ENCODE measurements at places on chromosomes 2 and 18.

DNA sequence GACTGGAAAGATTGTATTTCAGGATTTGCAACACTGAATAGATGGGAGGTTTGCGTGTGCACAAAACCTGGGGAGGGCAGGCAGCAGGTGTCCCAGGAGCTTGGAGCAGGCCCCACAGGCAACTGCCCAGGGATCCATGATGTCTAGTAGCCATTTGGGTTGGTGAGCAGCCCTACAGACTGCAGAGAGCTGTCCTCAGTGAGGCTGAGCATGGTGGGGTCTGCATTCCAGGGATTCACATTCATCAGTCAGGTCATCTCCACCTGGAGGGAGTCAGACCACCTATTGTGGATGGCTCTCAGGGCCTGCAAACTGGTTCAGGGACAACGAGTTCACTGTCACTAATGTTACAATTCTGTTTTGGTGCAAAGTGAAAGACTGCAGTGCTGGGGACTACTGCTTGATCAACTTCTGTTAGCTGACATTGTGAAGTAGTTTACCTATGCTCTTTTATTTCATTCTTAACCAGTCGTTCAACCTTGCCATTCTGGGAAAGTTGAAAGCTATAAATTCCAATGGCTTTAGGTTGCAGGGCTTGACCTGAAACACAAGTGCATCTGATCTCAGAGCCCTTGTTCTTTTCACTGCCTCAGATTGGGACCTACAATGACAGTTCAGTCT lies 222.6 kb downstream of the ZNF407 start:
- no peak for DNase-seq

DNA sequence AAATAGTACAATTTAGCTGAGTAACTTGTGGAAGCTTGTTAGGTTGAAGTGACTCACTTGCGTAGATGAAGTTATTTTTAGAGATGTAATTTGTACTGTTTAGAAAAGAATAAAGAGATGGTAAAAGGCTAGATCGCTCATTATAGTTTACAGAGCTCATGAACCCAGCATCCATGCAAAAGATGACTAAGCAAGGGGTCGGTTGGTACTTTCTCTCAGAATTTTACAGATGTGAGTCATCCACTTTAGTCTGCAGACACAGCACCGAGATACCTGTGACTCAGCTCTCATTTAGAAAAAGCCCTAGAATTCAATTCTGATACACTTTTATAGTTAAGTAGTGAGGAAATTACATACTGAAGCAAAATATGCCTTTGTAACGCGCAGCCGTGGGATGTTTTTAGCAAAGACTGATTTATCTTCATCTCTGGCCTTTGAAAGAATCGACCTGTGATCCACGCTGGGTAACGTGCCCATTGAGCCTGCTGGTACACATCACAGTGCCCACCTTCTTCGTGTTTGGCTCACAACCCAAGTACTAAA lies 116.5 kb upstream of the FOSL2 start:
- peak; percentile 11 for DNase-seq

GRCh38 chr2:62724106-62724505 lies 18.6 kb downstream of the EHBP1 start:
- DNase-seq = no peak

DNA sequence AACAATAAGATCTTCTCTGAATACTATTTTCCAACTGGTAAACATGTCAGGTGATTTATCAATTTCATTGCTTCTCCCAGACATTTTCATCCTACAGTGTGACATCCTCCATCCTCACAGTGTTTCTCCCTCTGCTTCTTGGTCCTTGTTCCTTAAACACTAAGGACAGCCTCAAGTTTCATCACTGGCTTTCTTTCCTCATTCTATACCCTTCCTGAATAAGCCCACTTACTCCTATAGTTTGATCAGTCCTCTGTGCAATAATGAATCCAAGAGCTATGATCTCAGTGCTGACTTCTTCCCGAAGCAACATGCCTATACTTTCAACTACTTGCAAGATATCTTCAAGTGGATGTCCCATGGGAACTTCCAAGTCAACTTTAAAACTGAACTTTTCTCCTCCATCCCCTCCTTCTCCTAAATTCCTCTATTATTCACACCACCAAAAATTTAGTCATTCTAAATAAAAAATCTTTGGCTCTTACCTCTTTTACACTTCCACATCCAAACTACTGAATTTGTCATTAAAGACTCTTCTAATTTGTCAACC lies 87.6 kb downstream of the FAM228A start:
- DNase-seq = no peak

DNA sequence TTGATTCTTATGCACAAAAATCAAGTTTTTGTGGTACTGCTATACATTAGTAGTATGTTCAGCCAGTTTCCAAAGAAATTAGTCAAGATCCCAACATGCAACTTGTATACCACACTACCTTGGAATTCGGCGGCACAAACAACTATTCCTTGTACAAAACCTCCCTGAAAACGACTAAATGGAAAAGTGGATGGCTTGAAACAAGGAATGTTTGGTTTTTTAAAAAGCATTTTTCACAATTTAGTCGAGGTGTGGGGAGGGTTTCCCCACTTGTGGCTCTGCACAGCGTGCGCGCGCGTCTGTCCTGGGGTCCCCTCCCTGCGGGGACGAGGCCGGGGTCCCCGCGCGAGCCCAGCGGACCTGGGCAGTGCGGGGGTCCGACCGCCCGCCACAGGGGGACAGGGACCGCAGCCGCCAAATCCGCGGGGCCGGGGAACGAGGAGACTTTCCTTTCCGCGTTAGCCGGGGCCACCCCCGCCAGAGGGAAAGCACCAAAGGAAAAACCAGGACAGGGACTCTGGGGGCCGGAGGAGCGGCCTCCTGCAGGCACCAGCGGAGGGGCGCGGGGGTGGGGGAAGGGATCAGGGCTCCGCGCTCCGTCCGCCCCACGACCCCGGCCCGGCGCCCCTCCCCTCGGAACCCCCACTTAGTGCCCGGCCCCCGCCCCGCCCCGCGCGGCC lies 534 bp upstream of the SOCS6 start:
- no peak for DNase-seq

- no peak for DNase-seq
Observed at GRCh38 chr2:171346723-171347557, 86.8 kb downstream of the METTL8 start.

DNA sequence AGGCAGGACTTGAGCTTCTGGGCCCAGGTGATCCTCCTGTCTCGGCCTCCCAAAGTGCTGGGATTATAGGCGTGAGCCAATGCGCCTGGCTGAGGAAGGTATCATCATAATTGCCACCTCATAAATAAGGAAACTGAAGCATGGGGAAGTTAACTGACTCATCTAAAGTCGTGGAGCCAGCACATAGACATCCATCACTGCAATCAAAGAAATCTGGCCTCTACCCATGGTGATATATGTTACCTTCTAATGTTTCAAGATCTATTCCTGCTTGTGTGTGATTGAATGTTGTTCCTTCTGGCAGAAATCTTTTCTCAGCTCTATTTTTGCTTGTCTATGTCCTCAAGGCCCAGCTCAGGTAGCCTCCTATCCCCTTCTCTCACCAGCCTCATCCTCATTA lies 105.1 kb upstream of the AQP4 start:
- no peak for DNase-seq

DNA sequence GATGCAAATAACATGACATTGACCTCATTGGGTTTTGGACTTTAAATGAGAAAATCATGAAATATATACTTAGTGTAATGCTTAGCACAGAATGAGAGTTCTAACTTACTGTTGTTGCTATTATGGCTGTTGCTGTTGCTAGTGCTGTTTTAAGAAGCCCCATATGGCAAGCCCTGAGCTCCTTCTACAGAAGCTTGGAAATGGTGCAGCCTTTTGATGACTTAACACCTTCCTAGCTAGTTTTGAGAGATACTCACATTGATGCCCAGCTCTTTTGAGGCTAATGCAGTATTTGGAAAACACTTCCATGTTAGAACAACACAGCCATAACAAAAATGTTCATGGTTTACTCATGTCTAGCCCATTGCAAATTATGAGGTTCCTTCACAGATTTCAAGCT lies 30.9 kb downstream of the OSR1 start:
- DNase-seq = no peak

GRCh38 chr2:137987011-137987410 lies 22.7 kb downstream of the HNMT start:
- DNase-seq = no peak

DNA sequence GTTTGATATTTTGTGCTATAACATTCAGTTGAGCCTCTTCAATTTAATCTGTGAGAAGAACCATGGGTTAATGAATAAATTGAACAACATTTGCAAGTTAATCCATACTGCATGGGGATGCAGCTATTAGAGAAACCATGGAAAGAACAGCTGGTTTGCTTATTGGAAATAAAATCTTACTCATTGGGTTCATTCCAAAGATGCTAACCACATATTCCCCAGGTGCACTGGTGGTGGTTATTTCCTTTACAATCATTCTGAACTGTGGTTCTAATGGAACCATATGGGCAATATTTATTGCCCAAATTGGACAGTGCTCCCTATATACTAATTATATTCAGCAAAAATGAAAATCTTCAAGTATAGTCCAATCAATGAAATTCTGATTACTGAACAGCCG lies 1200.4 kb upstream of the CDH2 start:
- DNase-seq = no peak

DNA sequence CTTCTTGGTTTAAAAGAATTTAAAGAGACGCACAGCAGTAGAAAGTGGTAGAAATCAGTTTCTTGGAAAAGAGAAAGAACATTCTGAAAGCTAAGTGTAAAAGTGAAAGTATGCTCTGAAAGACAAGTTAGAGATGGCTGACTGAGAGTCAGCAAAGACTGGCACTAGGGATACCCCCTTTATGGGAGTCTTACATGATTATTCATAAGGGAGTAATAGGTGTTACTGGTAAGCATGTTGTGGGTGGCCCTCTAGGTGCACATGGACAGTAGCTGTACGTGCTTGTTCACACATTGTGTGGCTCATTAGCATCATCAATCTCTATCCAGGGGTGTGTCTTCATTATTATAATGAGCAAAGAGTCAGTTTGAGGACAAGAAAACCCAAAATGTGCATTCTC lies 816.2 kb downstream of the CBLN2 start:
- DNase-seq = no peak

GRCh38 chr2:74850496-74851190 lies 16.7 kb downstream of the HK2 start:
- no peak for DNase-seq

DNA sequence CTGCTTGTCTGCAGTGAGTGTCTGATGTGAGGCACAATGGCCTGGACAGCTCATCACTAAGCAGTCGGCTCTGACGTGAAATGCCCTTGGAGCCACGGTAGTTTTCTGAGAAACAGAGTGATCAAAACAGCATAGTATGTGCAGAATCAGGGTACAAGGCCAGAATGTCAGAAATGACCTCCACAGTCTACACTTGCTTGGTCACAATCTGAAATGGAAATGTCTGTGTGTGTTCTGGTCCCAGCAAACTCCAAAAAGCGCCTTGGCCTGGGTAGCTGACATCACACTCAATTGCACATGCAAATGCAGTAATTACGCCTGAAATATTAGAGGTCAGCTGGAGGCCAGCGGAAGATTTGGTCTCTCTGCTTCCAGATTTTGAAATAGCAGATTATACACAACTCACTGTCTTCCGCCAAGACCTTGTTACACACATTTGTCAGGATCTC lies 95.4 kb downstream of the CTAGE1 start:
- no peak for DNase-seq

DNA sequence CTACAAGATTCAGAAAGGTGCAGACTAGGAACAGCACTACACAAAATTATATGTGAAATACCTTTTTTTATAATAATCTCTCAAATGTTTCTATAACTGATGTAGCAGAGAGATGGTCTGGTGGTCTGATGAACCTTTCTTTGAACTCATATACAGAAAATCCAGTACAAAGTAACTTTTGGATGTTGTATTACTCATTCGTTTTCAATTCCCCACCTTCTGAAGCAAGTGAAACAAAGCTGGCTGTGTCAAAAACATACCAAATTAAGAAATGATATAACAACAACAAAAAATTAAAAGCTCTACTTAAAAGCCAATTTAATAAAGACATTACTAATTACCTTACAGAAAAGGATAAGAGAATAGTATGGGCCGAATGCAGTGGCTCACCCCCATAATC lies 38.7 kb downstream of the MEMO1 start:
- DNase-seq = no peak

DNA sequence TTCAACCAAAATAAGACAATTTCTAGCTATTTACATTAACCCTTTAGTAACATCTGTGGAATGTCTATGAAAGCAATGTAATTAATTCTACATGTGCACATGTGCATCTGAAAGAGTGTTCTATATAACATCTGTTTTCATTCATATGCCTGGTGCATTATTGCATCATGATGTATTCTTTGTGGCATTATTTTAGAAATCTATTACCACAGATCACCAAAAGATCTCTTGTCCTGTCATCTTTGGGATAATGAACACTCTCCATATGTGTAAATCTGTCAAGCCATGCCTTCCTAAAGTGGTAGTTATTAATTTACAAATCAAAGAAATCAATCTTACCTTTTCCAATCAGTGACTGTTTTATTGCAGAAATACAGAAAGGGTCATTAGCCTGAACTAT lies 86.9 kb downstream of the TRIB2 start:
- no peak for DNase-seq

- DNase-seq = no peak
Observed at GRCh38 chr18:23938043-23938756, 76.4 kb upstream of the TTC39C start.

DNA sequence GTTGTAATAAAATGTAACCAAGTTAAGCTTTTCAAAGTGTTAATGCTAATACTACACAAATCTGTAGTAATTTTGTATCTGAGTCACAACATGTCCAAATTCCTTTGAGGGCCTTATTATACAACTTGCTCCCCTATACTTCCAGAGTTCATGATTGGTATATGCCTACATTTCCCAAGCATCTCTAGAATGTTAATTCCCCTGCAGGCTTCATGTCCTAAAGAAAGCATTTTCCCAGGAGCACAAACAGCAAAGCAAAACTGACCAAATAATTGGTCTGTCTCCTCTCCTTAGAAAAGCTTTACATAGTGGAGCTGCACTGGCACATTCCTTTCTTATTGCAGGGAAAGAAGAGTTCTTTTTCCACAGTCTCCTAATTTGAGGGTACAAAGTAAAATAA lies 3.7 kb downstream of the ALS2 start:
- no peak for DNase-seq

- peak; percentile 34 for DNase-seq
Observed at GRCh38 chr2:160652236-160652635, 158.6 kb upstream of the RBMS1 start.

DNA sequence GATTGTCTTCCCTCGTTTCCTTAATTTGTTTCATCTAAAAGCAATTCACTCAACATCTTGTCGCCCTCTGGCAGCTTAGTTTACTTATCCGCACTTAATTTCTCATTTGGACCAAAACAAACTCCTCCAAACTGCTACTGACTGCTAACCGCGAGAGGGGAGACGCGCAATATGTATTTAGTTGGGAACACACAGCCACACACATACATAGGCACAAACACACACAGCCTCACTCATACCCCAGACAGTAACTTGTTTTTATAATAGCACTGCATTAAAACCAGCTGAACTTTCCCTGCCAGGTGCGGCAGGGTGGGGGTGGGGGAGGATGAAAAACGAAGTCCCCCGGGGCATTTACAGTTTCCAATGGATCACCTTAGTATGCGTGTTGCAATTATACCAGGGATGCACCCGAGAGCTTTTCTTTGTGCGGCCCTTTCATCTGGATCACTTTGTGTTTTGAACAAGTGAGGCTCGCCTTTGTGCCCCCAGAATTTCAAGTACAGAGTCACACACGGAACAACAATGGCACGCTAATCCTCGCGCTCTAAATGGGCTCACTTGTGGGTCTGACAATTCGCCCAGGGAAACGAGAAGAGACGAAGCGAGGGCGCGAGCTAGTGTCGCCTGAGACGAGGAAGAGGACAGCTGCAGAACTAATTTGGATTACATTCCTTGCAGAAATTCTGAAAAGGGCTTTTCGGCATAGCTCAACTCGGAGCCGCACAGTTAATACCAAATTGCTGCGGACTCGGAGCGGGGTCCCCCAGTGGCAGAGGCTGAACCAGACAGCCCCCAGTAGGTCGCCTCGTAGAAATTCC lies 2.4 kb downstream of the ERBB4 start:
- DNase-seq = no peak

Measured in stimulated activated CD4-positive, alpha-beta T cell treated with anti-CD3 and anti-CD28 coated beads, Interleukin-2, amount 100 ng/mL, for 48 hours (primary cell).